Naive B cell (primary cell): ENCODE measurements at places on chromosomes 12 and 14. TPM values are rescaled to one million over a fixed set of nuclear protein-coding genes. Genes with fewer than 3 reads are reported as not detected.

- no peak for DNase-seq
These were observed 23.7 kb upstream of the SERPINA6 start for GRCh38 chr14:94346841-94347240.

DNA sequence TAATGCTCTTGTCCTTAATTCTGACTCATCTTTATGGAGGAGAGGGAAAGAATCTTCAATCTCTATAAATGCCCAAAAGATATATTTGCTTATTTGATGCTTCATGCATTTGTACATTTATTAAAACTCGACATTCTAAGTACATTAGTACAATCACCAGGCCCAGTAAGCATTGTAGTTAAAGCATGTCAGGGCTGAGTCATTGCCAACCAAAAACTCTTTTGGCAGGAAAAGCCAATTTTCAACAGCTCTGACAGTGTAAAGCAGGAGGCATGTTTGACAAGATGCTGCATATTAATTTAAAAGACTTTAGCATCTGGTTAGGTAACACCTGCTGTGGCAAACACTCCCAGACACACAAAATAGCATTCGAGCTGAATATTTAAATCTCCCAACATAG lies 290.9 kb downstream of the PPFIA2 start:
- DNase-seq: no peak

Gene TGFB3
- polyA plus RNA-seq: 0.51 TPM

GRCh38 chr14:93040443-93040842 lies 75.3 kb downstream of the ITPK1 start:
- no peak for DNase-seq

- DNase-seq: no peak
These were observed 171.4 kb downstream of the NDUFA12 start for GRCh38 chr12:94832105-94832504.

Gene HIP1R
- 37.5 TPM for polyA plus RNA-seq

- no peak for DNase-seq
These were observed 11.3 kb downstream of the TMEM179 start for GRCh38 chr14:104593241-104593701.

DNA sequence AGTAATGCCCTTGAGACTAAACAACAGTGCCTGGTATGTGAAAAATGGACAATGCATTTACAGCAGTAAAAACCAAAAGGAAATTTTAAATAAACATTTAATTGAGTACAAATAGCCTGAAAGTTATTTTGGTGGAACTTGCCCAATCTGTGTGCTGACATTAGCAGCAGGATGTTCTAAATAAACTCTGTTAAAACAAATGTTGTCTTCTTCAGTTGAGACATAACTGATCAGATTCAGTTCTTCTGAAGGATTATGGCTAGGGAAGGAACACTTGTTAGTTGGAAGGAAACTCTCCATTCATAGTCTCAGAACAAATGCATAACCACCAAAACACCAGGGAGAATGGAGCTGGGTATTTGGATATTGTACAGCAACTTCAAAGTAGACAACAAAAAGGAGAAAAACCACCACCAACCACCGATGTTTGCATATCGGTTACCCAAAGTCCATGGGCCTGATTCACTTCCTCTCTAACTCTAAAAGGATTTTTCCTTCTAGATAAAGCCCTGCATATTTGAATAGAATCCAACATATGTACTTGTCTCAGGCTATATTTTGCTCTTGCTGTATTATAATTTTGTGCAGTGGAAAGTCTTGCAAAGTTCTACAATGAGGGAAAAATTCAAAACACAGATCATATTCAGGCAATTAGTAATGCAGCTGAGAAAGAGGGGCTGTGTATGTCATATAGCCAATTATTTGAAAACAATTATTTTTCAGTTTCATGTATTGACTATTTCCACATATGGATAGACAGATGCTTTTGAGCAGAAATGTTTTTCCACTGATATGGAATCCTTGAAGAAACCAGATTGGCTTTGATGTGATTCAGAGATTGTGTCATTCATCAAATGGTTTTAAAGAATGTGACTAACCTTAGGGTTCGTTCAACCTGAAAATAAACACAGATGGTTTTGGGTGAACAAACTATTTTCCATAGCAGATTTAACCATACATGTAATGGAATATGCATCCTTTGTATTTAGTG lies 152.2 kb upstream of the BMP4 start:
- no peak for DNase-seq

DNA sequence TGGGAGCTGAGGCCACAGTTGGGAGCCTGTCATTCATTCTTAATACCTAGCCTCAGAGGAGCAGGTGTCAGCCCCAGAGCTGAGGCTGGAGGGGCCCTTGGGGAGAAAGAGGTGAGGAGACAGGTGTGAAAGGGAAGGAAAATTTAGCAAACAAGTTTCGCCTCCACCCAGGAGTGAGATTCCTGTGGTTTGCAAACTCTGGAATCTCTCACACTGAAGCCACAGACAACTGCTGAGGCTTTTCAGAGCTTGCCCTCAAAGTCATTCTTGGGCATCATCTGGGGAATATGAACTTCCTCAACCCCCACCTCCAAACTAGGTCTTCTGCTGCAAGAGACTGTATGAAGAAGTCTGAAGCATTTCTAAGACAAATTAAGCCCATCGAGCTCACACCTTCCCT lies 589.5 kb upstream of the TBX3 start:
- DNase-seq: no peak

DNA sequence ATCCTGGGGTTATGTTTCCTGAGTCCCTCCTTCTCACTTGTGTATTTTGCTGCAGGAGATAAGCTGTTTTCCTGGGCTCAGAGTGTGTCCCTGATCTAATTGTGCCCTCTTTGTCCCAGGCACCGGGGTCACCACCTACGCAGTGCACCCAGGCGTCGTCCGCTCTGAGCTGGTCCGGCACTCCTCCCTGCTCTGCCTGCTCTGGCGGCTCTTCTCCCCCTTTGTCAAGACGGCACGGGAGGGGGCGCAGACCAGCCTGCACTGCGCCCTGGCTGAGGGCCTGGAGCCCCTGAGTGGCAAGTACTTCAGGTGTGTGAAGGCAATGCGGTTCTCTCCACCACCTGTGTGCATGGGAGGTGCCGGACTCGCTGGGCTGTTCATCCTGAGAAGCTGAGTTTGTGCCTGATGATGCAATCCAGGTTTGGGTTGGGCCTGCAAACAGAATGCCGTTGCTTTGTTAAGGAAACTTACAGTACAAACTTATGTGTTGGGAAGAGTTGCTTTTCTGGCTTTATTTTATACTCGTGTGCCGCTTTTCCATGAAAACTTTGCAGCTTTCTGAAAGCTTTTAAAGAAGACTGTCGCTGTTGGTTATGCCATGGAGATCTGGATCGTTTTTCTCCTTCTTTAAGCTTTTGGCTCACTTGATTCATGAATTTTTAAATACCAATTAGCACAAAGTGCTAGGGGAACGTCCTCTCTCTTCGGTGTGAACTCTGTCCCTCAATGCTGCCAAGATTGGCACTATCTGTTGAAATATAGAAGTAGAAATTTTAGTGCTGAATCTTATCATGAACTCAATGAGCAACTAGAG lies 27.6 kb downstream of the RDH12 start:
- no peak for DNase-seq

- no peak for DNase-seq
These were observed 44.8 kb upstream of the NR2C1 start for GRCh38 chr12:95118138-95118787.

DNA sequence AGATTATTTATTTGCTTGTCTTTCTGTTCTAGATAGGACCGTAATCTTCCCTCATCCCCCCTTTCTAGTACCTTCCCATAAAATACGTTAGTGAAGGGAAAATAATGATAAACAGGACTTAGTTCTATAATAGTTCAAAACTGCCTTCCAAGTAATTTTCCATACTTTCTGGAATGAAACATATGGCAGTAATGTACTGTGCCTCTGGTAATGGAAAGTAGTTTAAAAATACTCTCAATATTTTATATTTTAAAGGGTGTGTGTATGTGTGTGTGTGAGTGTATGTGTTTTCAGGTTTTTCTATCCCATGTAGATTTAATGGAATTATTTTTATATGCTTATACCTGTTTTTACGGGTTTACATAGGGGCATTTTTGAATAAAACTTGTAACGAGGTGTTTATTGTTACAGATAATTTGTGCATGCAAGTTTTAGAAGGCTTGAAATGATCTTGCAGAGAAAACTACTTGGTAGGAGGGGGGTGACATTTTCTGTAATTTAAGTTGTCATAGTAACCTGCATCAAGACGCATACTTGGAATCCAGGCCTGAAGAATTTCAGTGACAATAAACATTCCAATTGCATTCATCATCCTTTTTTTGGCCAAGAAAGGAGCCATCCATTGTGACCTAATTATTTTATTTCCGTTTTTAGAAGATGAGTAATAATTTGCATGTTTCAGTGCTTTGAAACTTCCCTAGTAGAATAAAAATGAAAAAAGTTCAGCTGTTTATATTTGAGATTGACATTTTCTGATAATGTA lies 38.9 kb downstream of the RASSF8 start:
- no peak for DNase-seq

DNA sequence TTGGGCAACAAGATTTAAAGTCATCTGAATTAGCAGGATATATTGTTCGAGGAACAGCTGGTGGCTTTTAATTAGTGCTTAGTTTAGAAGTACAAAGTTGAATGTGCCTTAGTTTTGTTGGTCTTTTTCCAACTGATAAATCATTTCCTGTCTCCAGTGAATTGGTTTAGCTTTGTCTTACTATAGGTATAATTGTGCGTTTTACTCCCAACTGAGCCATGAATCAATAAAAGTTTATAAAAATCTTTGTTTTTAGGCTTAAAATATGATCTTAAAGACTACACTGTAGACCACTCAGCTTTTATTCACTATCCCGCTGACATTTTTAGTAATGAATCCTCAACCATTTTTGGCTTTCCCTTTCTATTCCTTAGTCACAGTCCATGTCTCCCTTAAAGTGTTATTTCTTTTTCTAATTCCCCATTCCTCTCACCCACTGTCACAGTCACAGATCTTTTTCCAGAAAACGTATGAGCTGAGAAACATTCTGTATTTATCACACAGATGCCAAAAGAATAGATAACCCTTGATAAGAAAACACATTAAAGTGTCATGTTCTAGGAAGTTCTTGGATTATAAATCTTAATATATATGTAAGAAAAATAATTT lies 34.0 kb upstream of the ALG10 start:
- no peak for DNase-seq

Gene TSPAN8
- not detected for polyA plus RNA-seq

Gene AKT1
- polyA plus RNA-seq: 15.3 TPM

Gene CKB
- polyA plus RNA-seq: not detected

Gene CCER1
- polyA plus RNA-seq: not detected

- no peak for DNase-seq
These were observed 29.5 kb downstream of the DDX51 start for GRCh38 chr12:132114667-132115066.

DNA sequence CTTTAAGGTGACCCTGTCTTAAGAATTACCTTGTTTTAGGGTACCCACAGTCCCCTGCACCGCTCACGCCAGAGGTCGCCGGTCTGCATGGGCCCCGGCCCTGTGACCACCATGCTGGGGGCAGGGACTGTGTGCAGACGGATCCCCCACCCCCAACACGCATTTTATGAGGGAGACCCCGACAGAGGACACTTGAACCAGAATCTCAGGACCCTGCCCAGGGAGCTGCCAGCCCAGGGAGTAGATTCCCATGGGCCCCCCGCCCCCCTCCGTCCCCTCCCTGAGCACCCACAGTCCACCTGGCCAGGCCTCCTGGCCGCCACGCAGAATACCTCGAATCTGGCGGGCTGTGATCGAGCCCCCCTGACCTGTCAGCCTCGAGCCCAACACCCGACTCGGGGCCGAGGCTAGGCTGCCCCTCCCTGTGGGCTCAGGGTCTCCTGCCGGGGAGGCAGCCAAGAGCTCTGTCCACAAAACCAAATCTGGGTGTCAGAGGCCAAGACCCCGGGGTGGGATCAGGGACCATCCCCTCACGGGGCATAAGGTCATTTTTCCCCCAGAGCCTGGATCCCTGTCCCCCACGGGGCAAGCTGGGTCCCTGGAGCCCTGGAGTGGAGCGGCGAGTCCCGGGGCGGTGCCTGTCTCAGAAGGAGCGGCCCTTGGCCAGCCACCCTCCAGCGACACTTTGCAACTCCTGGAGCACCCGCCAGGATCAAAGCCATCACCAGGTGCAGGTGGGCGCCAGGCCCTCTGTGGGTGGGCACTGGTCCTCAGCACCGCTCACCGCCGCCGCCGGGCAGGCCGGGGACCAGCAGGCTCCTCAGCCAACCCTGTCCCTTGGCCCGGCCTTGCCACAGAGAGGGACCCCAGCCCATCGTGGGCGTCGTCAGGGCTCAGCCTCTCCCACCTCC lies 155.8 kb upstream of the PKP2 start:
- DNase-seq: no peak

Gene CLEC4C
- polyA plus RNA-seq: 8.5 TPM

DNA sequence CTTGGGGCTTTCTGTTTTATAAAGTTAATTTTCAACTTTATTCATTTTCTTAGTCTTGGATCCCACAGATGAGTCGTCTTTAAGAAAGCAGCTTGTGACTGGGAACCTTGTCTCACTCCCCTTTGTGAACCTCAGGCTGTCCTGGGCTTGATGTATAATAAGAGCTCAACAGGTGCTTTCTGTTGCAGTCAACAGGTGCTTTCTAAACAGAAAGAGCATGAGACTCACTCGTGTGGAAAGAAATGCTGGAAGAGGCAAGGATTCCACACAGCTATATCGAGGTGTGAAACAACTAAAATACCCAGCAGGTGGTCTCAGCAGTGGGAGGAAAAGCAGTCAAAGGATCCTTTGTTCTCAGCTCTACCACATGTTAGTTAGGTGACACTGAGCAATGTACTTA lies 398.9 kb downstream of the EGLN3 start:
- DNase-seq: no peak

DNA sequence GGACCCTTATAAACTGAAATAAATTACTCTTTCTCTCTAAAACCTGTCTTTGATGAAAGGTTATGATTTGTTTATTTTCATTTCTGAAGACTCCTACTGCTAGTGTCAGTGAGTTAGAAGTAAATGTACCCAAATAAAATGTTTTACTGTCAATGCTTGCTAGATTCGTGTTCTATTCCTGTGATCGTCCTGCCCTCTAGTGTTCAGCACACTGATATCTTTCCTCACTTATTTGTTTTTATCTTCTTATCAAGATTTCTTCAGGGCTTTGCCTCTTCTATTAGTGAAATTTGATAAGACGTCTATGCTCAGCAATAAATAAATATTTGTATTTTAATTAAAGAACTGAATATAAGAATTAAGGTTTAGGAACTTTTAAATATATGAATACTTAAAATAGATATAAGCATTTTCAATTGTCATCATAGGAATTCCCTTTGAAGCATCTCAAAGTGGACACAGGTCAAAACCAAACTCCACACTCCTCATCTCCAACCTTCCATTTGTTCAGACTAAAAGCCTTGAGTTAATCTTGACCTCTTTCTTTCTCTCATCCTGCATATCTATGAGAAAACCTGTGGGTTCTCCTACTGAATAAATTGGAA lies 75.8 kb downstream of the C12orf50 start:
- DNase-seq: no peak

Gene PDZRN4
- polyA plus RNA-seq: not detected

- DNase-seq: no peak
These were observed 131.9 kb downstream of the MDGA2 start for GRCh38 chr14:47543459-47543858.

- DNase-seq: no peak
These were observed 729 bp upstream of the GAPDH start for GRCh38 chr12:6533653-6533922.
